ENCODE measurements at places on chromosomes 2 and 18. TPM values are rescaled to one million over a fixed set of nuclear protein-coding genes. Genes with fewer than 3 reads are reported as not detected.

GRCh38 chr2:128032092-128032491, 4.2 kb upstream of the SAP130 start:
- no peak for ATAC-seq

- no peak for ATAC-seq
Measured at GRCh38 chr2:230441227-230441897, 25.4 kb downstream of the SP100 start.

DNA sequence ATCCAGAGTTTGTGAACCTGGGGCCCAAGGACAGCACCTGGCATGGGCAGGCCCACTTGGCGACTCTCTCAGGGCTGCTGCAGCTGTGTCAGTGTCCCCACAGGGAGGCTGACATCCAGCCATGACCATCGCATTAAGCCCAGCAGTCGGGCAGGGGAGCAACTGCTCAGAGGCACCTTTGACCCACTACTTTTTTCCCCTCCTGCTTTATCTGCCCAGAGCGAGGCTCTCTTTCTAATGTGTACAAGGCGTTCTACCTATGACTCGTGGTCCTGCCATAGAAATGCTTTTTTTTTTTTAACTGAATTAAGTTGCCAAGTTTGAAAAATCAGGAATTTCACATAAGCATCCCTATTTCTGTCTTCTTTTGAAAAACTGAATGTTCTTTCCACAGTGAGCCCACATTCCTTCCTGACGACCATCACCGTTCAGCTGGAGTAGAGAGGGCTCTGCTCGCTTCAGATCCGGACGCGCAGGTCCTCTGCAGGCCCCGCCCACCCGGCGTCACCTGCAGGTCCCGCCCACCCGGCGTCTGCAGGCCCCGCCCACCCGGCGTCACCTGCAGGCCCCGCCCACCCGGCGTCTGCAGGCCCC, 403 bp upstream of the CLUL1 start:
- ATAC-seq, result peak; percentile 16

Gene LBX2
- 4.5 TPM for total RNA-seq

DNA sequence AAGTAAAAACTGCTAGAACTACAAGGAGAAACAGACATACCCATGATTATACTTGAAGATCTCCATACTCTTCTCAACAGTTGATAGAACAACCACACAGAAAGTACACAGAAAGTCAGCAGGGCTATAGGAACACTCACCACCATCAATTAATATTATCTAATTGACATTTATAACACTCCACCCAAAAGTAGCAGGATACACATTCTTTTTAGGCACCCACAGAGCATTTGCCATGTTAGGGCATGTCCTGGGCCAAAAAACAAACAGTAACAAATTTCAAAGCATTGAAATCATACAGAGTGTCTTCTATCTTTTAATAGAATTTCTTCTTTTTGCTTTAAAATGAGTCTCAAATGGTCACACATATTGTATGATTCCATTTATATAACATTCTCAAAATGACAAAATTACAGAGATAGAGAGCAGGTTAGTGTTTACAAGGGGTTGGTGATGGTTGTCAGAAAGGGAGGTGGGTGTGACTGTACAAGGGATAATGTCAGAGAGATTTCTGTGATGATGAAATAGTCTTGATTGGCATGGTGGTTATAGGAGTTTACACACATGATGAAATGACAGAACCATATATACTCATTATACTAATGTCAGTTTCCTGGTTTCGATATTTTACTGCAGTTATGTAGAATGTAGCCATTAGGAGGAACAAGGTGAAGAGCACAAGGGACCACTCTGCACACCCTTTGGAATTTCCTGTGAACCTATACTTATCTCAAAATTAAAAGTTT, 82.8 kb downstream of the NCK2 start:
- no peak for ATAC-seq

- ATAC-seq, result no peak
Measured at GRCh38 chr2:30503695-30504052, 56.6 kb downstream of the LCLAT1 start.

DNA sequence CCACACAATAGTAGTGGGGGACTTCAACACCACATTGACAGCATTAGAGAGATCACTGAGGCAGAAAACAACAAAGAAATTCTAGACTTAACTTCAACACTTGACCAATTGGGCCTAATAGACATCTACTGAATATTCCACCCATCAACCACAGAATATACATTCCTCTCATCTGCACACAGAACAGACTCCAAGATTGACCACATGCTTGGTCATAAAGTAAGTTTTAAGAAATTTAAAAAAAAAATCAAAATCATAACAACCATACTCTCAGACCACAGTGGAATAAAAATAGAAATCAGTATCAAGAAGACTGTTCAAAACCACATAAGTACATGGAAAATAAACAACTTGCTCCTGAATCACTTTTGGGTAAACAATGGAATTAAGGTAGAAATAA, 9.0 kb upstream of the FLACC1 start:
- no peak for ATAC-seq

DNA sequence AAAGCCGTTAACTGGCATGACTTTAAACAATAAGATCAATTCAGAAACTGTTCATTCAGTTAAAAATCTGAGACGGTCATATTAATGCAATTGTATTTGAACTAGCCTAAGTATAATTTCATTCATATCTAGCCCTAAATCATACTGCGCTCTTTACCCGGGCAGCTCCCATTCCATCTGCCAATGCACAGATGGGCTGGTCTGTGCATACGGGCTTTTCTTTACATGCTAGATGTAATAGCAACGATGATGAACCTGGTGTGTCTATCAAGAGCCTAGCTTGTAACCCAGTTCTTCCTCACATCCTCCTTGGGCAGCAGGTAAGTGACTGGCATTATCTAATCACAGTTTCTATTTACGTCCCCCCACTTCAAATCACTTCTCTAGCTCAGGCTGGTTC, 631.5 kb upstream of the KLHL29 start:
- ATAC-seq, result no peak

DNA sequence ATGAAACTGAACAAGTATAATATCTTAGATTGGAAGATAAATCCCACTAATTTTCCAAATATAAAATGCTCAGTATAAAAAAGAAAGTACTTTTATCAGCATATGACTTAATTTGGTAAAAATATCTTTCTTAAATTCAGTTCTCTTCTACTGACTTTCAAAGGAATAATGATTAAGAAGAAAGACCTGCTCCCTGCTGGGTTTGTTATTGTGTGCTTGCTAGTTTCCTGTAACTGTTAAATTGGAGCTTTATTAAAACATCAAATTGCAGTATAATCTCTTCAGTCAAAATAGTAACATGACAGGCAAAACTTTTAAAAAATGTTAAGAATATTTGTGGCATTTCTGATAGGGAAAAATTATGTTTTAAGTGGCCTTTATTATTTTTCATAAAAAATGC, 1317.4 kb upstream of the CDH2 start:
- no peak for ATAC-seq

DNA sequence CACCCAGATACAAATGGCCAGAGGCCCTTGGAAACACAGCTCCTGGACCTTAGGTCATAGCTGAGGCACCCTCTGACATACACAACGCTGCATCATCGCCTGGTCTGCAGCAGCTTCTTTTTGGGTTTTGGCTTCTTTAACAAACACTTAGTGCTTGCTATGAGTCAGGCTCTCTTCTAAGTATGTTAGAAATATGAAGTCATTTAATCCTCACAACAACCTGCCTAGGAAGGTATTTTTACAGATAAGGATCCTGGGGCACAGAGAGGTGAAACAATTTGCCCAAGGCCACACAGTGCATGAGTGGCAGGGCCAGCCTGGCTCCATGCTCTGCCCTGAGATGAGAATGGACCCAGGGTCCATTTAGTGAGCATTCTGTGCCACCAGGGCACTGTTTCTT, 96.6 kb downstream of the TMEM17 start:
- no peak for ATAC-seq

DNA sequence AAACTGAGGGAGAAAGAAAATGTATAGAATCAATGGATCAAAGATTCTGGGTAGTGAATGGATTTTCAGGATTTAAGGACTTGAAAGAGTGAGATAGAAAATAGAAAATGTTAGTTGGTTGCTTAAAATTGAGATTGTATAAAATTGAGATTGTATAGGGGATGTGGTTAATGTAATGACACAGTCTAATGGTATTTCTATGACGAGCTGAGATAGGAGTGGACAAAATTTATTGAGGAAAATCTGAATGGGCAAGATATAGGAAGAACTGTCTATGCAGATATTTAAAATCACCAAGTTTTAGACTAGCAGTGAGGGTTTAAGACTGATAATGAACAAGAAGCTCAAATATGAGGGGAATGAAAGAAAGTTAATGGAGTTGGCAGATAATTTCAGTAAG, 406.6 kb downstream of the NYAP2 start:
- ATAC-seq, result no peak

Gene UGT1A10
- total RNA-seq, result 0.40 TPM

Gene PGAP1
- 104 TPM for total RNA-seq

DNA sequence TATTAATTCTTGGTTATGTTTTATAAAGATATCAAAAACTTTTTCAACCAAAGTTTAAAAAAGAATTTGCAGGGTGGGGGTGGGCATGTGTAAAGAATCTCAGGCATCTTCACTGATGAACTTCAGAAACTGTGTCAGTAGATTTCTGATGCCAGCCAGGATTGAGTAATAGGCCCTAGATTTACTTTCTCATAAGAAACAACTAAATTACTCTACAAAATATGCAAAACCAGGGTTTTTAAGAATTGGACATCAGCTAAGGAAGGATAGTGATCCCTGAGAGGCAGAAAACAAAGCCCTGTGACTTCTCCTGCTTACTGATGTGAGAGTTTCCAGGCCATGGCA, 11.9 kb upstream of the IL1R1 start:
- ATAC-seq, result no peak

GRCh38 chr18:23648940-23649607, 13.6 kb downstream of the ANKRD29 start:
- ATAC-seq, result peak; percentile 32

DNA sequence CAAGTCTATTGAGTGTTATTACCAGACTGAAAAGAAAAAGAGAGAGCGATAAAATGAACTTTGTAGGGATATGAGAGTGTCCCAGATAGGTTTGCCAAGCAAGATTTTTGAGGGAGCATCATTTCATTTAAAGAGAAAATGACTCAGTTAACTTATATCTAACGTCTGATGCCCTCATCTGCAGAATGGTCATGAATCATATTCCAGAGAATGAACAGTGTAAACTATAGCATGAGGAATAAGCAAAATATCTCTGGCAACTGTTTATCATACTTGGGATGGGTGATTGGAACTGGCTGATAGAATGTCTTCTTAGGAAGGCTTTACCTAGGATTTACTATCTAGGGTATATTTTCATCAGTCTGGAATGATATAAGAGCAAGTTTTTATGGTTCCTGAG, 289.4 kb downstream of the CMPK2 start:
- no peak for ATAC-seq

DNA sequence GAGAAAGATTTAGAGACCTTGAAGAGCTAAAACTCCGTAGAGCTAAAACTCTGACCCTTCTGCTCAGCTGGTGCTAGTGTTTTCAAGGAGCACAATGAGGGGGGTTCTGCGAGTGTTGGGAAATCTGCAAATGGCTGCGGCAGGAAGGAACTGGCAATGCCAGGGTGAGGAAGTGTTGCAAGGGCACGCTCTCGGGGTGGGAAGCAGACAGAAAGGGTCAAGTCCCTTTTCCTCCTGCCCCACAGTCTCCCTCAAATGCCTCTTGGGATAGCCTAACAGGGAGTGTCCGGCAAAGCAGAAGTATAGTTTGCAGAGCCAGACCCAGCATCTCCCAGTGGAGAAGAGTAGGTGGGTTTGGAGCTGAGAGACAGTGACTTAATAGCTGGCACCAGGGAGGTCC, 60.5 kb downstream of the NCAPH start:
- ATAC-seq, result no peak

DNA sequence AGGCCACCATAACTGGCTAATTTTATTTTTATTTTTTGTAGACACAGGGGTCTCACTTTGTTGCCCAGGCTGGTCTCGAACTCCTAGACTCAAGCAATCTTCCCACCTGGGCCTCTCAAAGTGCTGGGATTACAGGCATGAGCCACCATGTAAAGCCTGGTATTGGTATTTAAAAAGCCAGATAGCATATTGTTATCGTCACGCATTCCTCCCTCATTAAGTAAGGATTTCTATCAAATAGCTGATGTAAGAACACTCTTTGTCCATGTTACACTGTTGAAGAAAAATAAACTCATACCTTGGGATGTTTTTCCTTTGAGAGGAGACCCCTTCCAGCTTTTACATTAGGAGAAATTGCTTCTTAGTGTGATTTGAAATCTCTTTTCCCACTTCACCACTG, 39.2 kb upstream of the DARS1 start:
- ATAC-seq, result no peak

DNA sequence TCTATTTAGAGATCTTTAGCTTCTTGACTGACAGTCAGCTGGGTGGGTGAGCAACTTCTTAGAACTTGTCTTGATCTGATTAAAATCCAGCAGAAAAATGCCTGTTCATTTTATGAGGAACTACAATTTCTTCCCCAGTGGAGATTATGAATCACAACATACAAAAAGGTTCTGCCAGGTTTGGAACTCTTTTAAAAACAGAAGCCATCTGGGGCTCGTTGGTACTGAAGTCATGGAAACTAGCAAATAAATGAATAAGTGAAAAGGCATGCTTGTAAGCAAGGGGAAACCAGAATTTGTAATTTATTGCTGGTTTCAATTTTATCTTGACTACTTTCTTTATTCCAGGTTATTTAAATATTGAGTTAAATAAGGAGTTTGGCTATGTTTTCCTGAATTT, 767.4 kb downstream of the MBD2 start:
- ATAC-seq, result no peak

DNA sequence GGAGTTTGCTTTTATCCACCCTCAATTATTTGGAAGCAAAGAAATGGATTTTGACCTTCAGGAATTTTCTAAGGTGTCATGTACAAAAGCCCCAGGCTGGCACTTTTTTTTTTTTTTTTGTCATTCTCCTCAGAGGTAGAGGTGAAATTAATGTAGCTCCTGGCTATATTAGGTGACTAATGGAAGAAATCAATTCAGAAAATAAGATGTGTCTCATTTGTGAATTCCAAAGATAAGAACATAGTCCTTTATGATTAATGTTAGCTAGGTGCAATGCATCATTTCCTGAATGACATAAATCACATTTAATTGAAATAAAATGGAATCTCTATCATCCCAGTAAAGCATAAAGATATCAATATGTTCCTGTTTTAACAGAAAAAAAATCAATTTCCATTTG, 477.6 kb downstream of the FBXO15 start:
- ATAC-seq, result no peak

Data from motor neuron (in vitro differentiated cells).